Stimulated activated CD8-positive, alpha-beta memory T cell treated with anti-CD3 and anti-CD28 coated beads, Interleukin-7, amount 100 ng/mL, for 48 hours (primary cell): ENCODE measurements at places on chromosomes 3 and 15.

DNA sequence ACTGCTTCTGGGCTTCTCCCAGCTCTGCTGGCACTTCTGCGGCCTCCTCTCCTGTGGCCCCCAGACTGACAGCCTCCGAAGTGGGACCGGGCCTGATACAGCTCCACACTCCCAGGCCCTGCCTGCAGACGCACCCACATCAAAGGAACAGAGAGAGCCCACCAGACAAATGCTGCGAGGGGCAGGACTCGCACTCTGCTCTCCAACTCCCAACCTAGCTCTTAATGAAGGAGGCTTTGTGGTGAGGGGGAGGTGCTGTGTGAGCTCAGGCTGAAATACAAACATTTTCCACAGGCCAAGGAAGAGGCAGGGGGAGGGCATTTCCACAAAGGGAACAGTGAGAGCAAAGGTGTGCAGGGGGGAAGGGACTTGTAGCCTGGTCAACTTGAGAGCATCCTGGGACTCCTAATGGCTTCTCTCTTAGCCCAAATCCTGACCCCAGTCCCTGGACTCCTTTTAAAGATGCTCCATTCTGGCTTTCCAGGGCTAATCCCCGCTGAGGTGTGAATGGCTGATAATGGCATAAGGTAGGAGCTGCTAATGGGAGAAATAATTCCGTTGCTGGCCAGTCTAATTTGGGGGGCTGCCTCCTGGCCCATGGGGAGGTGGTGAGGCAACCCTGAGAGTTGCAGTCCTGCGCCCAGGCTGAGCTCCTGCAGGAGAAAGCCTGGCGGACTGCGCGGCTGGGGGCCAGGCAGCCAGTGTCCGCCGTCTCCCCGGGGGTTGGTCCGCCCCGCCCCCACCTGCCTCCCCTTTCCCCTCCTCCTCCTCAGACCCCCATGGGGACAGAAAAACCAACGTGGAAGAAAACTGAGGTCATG is 9.6 kb downstream of the LINGO1 start:
- no peak for DNase-seq

DNA sequence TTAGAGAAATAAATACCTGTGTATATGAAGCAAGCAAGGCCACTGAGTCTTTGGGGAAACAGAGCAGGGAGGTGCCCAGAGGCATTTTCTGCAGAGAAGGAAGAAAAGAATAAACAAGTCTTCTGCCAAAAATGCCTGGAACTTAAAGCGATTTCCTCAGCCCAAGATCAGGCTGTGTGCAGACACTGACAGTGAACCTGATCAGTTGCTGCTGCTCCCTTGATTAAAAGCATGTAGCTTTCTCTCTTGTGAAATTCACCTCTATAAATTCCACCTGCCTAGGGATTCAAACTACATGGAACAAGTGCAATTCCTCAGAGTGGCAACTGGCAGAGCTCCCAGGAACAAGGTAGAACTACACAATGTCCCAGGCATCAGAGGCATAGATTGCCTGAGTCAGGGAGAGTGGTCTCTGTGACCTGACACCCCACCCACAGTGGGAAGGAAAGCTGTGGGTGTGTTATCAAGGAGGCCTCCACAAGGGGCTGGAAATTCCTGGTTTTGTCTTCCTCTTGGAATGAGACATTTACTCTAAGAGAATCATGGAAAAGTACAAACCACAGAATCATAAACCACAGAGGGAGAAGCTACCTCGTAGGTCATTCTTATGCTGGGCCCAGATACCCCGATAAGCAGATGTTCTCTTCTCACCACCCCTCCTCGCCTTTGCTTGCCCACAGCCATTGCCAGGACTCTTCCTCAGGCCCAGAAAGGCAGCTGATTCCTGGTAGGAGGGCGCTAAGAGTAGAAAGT is 1.8 kb upstream of the ZBTB38 start:
- no peak for DNase-seq

- no peak for DNase-seq
These were observed 626.8 kb downstream of the GRM7 start for GRCh38 chr3:7487763-7488162.

GRCh38 chr3:155392138-155392537 is 98.7 kb upstream of the STRIT1 start:
- no peak for DNase-seq
